ENCODE measurements at places on chromosomes 12 and 14.
A peak's percentile ranks its signal among the peaks of the same experiment; 100 is the strongest.

GRCh38 chr12:106128585-106129328 lies 10.0 kb downstream of the NUAK1 start:
- no peak for DNase-seq

- DNase-seq, result no peak
These were observed 46.8 kb upstream of the OR5AU1 start for GRCh38 chr14:21202463-21203358.

- DNase-seq, result no peak
These were observed 1236.5 kb downstream of the SLC16A7 start for GRCh38 chr12:60832290-60832689.

- peak; percentile 53 for DNase-seq
These were observed 341.7 kb downstream of the TMEM121 start for GRCh38 chr14:105867961-105868599.

Measured in left lung (tissue), 14 donors.